ENCODE measurements at places on chromosomes 13 and 19.

GRCh38 chr19:35717665-35718344 lies at the start of gene KMT2B:
TSS of gene KMT2B (plus strand) at chr19:35718003. CDS start at chr19:35718019, 16 bp downstream.
- DNase-seq, result no peak

- DNase-seq, result no peak
Measured at GRCh38 chr13:27842571-27842970, 50.3 kb downstream of the GSX1 start.

DNA sequence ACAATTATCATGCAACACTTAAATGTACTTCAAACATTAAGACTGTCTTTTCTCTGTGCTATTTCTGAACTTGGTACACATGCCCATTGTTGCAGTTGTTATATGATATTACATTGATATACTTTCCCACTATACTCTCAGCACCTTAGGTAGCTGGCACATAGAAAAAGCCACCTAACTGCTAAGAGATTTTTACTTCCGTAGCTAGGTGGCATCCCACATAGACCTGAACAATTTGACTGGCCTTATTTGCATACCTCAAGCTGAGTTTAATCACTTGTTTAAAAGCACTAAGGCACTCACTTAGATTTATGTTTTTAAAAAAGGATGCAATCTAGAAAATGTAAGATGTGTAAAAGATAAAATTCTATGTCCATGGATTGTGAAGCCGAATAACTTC lies 194.2 kb downstream of the POU4F1 start:
- DNase-seq, result no peak

GRCh38 chr19:310141-310651 lies 19.0 kb upstream of the PLPP2 start:
- no peak for DNase-seq

GRCh38 chr13:33721724-33722123 lies 96.2 kb upstream of the RFC3 start:
- DNase-seq, result no peak

- DNase-seq, result no peak
Measured at GRCh38 chr13:46753137-46753536, 43.8 kb downstream of the ESD start.

DNA sequence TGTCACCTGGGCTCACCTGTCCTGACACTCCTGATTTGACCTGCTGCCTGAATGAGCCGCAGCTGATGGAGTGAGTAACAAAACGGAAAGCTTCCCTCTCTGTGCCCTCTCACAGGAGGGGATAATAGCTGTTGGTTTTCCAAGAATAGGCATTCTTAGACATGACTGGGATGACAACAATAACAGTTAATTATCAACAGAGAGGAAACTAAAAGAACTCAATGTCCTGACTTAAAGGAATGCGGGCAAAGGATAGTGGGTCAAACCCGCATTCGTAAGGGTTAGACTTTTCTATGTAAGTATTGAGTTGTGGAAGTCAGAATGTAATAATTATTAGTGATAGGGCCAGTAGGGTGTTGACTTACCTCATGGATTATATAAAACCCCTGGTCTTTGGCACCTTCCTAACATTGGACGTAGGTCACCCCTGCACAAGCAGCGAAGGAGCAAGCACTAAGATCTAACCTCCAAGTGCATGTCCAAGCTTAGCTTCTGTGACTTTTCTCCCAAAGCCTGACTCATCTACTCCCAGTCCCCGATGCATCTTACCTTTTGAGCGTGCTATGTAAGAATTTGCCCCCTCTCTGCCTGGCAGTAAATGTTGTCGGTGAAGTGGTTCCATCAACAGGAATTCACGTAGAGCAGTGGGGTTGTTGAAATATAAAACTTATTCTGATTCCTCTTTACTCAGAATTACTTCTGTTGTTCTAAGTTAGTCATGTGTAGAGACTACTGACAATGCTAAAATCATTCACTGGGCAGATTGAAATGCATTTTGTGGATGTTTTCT lies 442.3 kb downstream of the FGF9 start:
- DNase-seq, result no peak

DNA sequence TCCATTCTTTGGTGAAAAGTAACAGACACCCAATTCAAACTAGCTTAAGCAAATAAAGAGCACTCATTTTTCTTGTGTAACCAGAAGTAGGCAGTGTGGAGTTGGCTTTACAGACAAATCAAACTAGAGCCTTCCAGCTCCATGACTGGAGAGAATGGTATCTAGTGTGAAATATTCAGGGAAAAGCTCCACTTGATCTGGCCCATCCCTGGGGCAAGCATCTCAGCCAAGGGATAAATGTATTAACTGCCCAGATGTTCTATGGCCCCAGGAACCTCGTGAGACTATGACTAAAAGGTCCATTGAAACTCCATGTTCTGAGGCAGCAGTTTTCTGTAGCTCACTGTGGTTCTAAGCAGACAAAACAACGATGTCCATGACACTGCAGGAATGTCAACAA lies 49.9 kb downstream of the TBC1D4 start:
- no peak for DNase-seq

All from activated T-cell treated with anti-CD3 and anti-CD28 coated beads for 24 hours (primary cell).